Chondrocyte (in vitro differentiated cells): ENCODE measurements at places on chromosomes 2 and 18. TPM values are rescaled to one million over a fixed set of nuclear protein-coding genes. Genes with fewer than 3 reads are reported as not detected.

Gene SLC23A3
- 2.0 to 2.7 TPM (median 2.4 TPM) in 3 replicates for total RNA-seq

Gene DTNA
- total RNA-seq = 3.7 to 5.8 TPM (median 3.7 TPM) in 3 replicates

Gene CNDP1
- total RNA-seq = 0.22 TPM in 1 of 3 replicates, not detected in the others

Gene CYP20A1
- 25.7 to 33.0 TPM (median 30.7 TPM) in 3 replicates for total RNA-seq

Gene RGPD4
- total RNA-seq = 0.08 to 0.12 TPM (median 0.10 TPM) in 3 replicates

Gene MTCL1
- total RNA-seq = 43.9 to 54.4 TPM (median 50.8 TPM) in 3 replicates

Gene RNU2-63P
- total RNA-seq = 2.7 TPM in 1 of 3 replicates, not detected in the others

Gene PRSS56
- total RNA-seq = not detected in 3 replicates

Gene C2orf72
- total RNA-seq = 0.12 to 1.3 TPM (median 1.00 TPM) in 3 replicates

Gene CDCA7
- 5.4 to 8.7 TPM (median 5.9 TPM) in 3 replicates for total RNA-seq

Gene CLEC4F
- not detected in 3 replicates for total RNA-seq

Gene TRIM43
- total RNA-seq = not detected in 3 replicates

Gene PARD6G
- 10.9 to 17.7 TPM (median 17.0 TPM) in 3 replicates for total RNA-seq

Gene DYNAP
- total RNA-seq = not detected in 3 replicates

Gene FBLN7
- 0.77 to 1.3 TPM (median 1.0 TPM) in 3 replicates for total RNA-seq

Gene NEURL3
- not detected in 3 replicates for total RNA-seq

Gene ESPNL
- 0.07 to 0.17 TPM (median 0.15 TPM) in 3 replicates for total RNA-seq

Gene RBM44
- 0.48 to 0.54 TPM (median 0.50 TPM) in 3 replicates for total RNA-seq

Gene RGPD8
- 5.0 to 10.2 TPM (median 6.8 TPM) in 3 replicates for total RNA-seq

Gene LOXL3
- 107 to 112 TPM (median 109 TPM) in 3 replicates for total RNA-seq

Gene DNAH7
- total RNA-seq = 0.03 to 0.70 TPM (median 0.20 TPM) in 3 replicates

Gene CD8A
- not detected in 3 replicates for total RNA-seq

Gene VWA3B
- total RNA-seq = not detected in 3 replicates

Gene TACR1
- total RNA-seq = not detected in 3 replicates

Gene ONECUT2
- 0.05 to 0.08 TPM (median 0.05 TPM) in 3 replicates for total RNA-seq

Gene UGT1A4
- total RNA-seq = not detected in 3 replicates

Gene REG1B
- not detected in 3 replicates for total RNA-seq

Gene PCBP1
- total RNA-seq = 220 to 240 TPM (median 221 TPM) in 3 replicates

Gene CHPF
- 273 to 276 TPM (median 273 TPM) in 3 replicates for total RNA-seq

Gene INHA
- total RNA-seq = 1.0 to 2.7 TPM (median 1.7 TPM) in 3 replicates

Gene HOXD12
- not detected in 3 replicates for total RNA-seq

Gene OR6B2
- not detected in 3 replicates for total RNA-seq

Gene DNER
- not detected in 3 replicates for total RNA-seq

Gene PLB1
- 4.4 to 8.2 TPM (median 5.8 TPM) in 3 replicates for total RNA-seq

Gene CDH2
- total RNA-seq = 175 to 208 TPM (median 198 TPM) in 3 replicates

Gene MTIF2
- total RNA-seq = 18.3 to 20.6 TPM (median 20.5 TPM) in 3 replicates

Gene CCDC68
- total RNA-seq = not detected in 3 replicates

Gene DLGAP1
- 6.0 to 11.6 TPM (median 7.7 TPM) in 3 replicates for total RNA-seq

Gene DPP4
- 0.42 to 0.60 TPM in 2 of 3 replicates, not detected in the other for total RNA-seq

Gene CD28
- 0.05 TPM in 1 of 3 replicates, not detected in the others for total RNA-seq

Gene LIMS3
- 4.7 to 6.2 TPM (median 5.2 TPM) in 3 replicates for total RNA-seq

Gene LRRC30
- not detected in 3 replicates for total RNA-seq

Gene GPR35
- 1.9 to 2.9 TPM (median 2.8 TPM) in 3 replicates for total RNA-seq

Gene GMPPA
- 60.9 to 72.4 TPM (median 62.1 TPM) in 3 replicates for total RNA-seq

Gene AFF3
- total RNA-seq = 113 to 172 TPM (median 127 TPM) in 3 replicates

Gene SP3
- 56.9 to 59.4 TPM (median 58.7 TPM) in 3 replicates for total RNA-seq

Gene NYAP2
- total RNA-seq = 0.05 TPM in 1 of 3 replicates, not detected in the others

Gene CDKL4
- 0.20 to 1.1 TPM (median 0.87 TPM) in 3 replicates for total RNA-seq

Gene CHRND
- total RNA-seq = not detected in 3 replicates
